ENCODE measurements at places on chromosomes 7 and 10. TPM values are rescaled to one million over a fixed set of nuclear protein-coding genes. Genes with fewer than 3 reads are reported as not detected.

GRCh38 chr10:86753051-86753450 lies 3.4 kb upstream of the BMPR1A start:
- DNase-seq, result no peak

DNA sequence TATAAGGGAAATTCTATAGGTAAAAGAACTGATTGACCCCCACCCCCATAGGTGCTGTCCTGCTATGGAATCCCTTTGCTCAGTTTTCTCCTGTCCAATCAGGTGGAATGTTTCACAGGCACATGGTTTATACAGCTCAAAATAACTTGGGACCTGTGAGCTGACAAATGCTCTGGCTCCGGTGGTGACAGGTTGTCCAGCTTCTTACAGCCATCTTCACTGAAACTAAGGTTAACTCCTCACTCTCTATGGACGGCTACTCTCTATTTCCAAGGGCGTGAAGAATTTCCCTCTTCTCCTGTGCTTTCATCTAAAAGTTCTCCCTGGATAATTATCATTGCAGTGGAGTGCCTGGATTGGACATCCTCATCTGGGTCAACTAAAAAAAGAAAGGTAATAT lies at the start of gene MYPN:
Gene MYPN (plus strand): TSS at position 158 of the 400 bp plus-strand sequence. CDS start 11,951 bp downstream, outside the sequence.
- DNase-seq, result no peak

DNA sequence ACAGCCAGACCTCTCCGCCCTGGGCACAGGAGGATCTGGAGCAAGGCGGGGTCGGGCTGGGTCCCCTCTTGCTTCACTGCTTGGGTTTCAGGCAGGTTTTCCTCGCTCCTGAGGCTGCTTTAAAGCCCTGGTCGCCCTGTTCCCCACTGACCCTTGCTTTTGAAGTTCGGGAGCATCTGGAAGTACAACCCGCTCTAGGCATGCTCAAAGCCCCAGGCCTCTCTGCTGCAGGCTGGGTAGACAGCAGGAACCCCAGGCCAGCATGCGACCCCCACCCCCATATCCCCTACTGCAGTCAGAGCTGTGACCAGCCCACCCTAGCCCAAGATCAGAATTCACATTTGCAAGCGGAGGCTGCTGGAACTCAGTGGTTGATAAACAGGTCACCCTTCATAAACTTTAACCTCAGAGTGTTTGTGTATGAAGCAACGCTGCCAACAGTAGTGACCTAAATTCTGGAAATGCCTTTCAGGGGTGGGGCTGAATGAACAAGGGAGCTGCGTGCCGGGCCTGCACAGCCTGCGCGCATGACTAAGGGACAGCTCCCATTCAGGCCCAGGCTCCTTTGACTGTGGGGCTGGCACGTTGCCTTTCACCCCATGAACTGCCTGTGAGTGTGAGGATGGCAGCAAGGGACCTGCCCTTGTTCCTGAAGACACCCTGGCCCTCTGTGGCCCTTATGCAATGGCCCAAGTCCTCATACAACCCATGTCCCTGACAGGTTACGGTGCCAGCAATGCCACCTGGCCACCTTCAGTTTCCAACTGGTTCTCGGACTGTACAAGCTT lies 52.5 kb downstream of the PROSER2 start:
- DNase-seq, result peak; percentile 79

The FAM25A gene
- polyA plus RNA-seq, result not detected

The STOX1 gene
- polyA plus RNA-seq, result 9.1 TPM

GRCh38 chr7:71511361-71511807 lies 379.4 kb downstream of the GALNT17 start:
- DNase-seq, result no peak

GRCh38 chr7:77561352-77561751 lies 24.3 kb downstream of the PTPN12 start:
- no peak for DNase-seq

DNA sequence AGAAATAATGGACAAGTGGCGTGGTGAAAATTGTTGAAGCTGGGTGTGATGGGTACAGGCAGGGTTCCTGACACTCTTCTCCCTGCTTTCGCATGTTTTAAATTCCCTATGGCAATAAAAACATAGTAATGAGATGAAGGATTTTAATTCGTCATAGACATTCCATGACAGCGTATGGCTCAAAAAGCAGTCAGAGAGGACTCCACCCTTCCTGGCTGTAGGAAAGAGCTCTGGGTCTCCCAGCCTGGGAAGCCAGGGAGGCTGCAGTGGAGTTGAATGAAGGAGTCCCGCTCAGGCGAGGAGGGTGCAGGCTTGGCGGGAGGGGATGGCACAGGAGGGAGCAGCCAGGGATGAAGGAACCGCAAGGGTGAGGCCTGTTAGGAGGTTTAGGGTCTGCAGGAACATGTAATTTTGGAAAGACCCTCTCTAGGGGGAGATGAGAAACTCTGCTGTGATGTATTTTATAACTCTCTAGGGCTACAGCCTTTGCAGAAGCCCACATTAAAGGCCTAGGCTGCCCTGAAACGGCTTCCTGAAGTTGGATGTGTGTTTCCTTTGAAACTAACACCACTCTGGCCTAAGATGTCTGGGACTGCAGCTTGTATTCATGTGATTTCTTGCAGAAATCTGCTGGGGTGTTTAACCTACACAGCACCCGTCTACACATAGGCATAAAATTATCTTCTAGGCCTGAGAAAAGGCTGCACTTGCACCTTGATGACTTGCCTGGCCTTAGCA lies 7.6 kb upstream of the LARP4B start:
- no peak for DNase-seq

DNA sequence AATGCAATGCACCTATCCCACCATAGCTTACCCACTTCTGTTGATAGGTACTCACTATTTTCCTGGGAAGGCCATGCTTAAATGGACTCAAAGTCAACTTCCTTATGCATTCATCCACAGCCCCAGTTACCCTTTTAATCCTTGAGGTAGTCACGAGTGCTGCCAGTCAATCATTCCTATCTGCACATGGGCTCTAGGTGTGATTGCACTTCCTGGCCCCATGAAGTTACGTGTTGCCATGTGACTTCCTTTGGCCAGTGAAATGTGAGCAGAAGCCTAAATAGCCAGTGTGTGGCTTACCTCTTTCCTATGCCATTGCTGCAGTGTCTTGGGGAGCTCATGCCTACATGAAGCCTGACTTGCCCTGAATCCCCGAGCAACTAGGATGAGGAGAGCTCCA lies 23.5 kb upstream of the EIF5AL1 start:
- no peak for DNase-seq

The MYO3A gene
- polyA plus RNA-seq, result 10.2 TPM

The GPRIN2 gene
- 4.0 TPM for polyA plus RNA-seq

The GIMAP2 gene
- 7.2 TPM for polyA plus RNA-seq

The NUTM2E gene
- polyA plus RNA-seq, result 0.18 TPM

DNA sequence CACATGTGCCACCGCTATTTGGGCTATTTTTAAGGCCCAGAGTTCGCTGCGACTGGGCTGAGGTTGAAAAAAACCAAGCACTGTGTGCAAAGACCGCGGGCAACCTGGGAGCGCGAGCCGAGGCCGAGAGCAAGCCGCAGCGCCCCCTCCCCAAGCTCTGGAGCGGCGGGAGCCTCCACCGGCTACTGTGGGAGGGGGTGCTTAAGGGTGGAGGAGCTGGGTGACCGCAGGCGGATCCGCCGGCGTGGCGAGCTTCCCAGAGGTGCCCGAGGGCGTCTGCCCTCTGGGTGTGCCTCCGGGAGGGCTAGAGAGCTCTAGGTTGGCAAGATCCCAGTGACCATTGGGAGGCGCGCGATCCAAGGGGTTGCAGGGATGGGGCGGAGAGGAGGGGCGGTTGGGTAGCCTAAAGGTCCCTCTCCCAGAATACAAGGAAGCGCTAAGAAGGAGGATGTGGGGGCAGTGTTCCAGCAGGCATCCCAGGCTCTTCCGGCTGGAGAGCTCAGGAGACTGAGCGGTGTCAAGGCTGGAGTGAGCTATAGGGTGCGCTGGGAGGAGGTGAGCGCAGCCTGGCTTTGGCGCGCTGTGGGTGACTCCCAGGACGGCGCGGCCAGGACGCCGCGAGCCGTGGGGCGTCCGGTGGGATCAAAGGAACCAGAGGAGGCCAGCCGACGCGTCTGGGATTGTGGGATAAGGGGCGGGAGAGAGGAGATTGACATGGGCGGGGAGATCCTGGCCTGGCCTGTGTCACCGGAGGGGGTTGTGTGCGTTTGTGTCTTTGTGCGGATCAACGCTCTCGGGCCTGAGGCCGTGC lies 8.0 kb downstream of the DLX5 start:
- no peak for DNase-seq

- DNase-seq, result no peak
Observed at GRCh38 chr7:132752431-132752830, 176.2 kb upstream of the PLXNA4 start.

DNA sequence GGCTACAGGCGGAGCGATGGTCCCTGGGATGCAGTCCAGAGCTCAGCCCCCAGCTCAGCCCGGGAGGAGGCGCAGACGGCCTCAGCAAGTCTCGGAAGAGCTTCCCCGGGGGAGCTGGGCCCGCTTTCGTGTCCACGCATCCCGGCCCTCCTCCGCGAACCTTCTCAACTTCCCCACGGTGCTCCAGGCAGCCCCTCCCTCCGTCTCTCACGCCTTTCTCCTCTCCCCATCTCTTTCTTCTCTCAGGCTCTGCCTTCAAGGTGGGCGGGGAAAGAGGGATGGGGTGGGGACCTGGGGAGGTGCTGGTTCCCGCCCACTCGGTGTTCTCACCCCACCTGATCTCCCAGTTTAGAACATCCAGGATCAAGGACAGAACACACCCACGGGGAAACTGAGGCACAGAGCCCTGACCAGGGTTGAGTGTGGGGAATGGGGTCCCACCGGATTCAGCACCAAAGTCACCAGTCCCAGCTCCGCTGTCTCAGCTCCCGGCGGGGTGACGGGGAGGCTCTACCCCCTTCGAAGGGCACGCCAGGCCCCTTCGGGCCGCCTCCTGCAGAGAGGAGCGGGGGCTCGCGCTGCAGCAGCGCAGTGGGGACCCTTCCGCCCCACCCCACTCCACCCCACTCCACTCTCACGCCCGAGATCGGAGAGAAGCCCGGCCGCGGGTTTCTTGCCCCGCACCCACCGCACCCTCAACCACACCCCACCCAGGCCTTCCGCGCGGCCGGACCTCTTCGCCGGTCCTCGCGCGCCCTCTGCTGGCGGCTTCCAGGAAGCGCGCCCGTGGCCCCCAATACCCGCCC lies 18.2 kb downstream of the POLL start:
- DNase-seq, result peak; percentile 65

DNA sequence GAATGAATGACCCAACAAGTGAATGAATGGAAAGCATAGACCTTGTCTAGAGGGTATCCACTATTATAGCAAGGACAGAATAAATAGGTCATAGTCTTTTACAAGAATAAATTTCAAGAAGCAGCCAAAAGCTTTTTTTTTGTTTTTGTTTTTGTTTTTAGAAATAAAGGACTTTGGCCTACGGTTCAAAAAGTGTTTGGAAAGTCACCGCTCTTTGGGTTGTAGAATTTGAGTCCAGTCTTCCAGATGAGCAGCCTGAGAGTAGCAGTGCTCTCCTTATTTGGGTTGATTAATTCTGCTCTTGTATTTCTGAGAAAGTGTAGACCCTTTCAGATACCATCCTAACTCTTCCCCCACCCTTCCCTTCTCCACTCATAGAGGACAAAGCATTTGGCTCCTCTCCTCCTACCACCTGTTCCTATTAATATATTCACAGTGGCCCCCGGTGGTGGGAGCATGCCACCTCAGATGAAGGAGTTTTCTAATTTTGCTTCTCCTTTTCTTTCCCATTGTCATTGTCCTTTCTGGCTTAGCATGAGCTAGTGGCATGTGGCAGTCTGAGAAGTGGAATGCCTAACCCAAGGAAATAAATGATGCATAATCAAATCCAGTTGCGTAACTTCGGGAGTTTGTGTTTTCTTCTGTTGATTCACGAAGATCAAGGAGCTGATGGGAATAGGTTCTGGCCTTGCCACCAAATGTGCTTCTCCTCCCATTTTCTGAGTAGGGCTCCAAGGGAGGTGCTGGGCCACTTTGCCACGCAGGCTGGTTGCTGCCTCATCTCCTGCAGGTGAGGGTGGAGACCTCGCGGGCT lies 114.7 kb downstream of the CHN2 start:
- DNase-seq, result no peak

- peak; percentile 20 for DNase-seq
Observed at GRCh38 chr7:27097686-27098577, 2.1 kb upstream of the HOXA1 start.

The ARHGEF35 gene
- 24.0 TPM for polyA plus RNA-seq

GRCh38 chr10:130190737-130191115 lies 54.5 kb downstream of the GLRX3 start:
- DNase-seq, result no peak
